Right cardiac atrium (tissue), 5 donors: ENCODE measurements at places on chromosomes 3 and 15. TPM values are rescaled to one million over a fixed set of nuclear protein-coding genes. Genes with fewer than 3 reads are reported as not detected.

- no peak for DNase-seq
These were observed 42.0 kb downstream of the RASA2 start for GRCh38 chr3:141528800-141529199.

The SETMAR gene
- total RNA-seq = 18.3 TPM

DNA sequence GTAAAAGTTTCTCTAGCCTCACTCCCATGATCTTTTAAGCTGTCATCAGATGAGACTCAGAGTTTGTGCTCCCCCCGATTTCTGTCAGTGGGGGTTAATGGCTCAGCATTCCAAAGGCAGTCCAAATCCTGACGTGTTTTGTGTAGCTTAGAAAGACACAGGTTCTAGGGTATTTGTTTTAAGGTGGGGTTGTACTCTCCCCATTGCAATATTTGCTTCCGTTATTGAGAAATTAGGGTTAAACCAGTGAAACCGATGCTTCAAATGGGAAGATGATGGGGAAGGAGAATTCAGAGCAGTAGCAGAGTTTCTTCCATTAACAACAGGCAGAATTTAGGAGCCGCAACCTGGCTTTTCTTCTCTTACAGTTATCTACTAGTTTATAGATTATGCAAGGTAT is 3.4 kb downstream of the PIGB start:
- no peak for DNase-seq

GRCh38 chr3:127258733-127259132 is 29.1 kb downstream of the PRR20G start:
- DNase-seq = no peak

The GOLGA8G gene
- total RNA-seq = not detected

DNA sequence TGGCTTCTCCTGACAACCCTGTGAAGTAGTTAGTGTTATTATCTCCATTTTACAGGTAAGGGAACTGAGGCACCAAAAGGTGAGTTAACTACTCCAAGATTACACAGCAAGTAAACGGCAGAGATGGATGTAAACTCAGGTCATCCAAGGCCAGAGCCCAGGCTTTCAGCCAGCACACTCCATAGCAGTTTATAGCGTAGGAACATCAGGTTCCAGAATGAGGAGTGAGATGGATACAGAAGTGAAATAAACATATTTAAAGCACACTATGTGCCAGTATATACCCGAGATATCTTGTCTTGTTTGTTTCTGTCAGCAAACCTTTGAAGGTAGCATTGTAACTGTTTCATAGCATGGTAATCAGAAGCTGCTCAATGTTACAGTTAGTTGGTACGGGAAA is 279.0 kb downstream of the OXSM start:
- peak; percentile 66 for DNase-seq

GRCh38 chr3:192505731-192506130 is 221.6 kb downstream of the FGF12 start:
- no peak for DNase-seq

DNA sequence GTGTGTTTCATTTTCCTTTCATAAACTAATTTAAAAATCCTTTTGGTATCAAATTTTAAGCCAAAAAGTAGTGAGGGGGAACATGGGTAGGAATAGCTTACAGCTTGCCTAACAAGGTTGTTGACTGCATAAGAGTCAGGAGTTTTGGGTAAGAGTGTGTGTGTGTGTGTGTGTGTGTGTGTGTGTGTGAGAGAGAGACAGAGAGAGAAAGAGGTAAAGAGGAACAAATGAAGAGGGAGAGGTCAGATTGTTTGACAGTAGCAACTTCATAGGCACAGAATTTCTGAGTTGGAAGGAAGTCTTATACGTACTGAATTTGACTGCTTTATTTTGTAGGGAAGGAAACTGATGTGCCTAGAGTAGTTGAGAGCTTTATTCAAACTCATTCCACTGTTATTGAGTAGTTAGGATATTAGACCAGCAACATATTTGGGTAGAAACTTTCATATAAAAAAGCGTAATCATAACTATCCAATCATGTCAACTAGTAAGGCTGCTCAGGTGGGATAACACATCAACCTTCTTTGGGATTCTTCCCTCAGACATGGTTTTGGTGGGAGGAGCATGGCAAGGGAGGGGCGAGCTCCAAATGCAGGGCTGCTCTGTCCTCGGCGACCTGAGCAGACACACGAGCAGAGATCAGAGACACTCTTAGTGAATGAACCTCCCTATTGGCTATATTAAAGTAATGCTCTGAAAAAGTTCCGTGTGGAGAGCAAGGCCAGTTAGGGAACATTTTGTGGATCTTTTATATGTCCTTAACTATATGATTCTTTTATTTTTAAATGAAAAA is 86.4 kb downstream of the LPP start:
- no peak for DNase-seq

- DNase-seq = no peak
These were observed 34.3 kb downstream of the TLE3 start for GRCh38 chr15:70063261-70063925.

The MINDY4B gene
- total RNA-seq = not detected

The LRRC49 gene
- total RNA-seq = 50.5 TPM

DNA sequence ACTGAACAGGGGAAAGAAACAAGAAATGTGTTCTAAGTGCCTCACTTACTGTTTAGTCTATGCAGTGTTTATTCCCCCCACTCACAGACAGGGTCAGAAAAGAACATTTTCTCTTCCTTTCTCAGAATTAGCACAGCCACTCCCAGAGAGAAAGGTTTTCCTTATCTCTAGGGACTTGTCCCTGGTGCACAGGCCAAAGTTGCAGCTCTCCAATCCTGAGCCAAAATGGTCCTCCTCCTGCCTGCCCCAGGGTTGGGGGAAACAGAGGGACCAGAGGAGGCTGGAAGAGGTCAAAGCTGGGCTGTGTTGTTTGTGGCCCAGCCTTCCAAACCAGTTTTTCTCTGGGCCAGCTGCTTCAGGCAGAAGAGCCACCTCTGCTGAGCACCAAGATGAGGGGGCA is 12.0 kb downstream of the RAB6B start:
- DNase-seq = no peak

- DNase-seq = no peak
These were observed 40.6 kb upstream of the RFTN1 start for GRCh38 chr3:16554126-16554525.

GRCh38 chr3:119420196-119420595 is 43.2 kb downstream of the TMEM39A start:
- DNase-seq = no peak

The DPPA4 gene
- total RNA-seq = not detected

- no peak for DNase-seq
These were observed 123.1 kb upstream of the LRRFIP2 start for GRCh38 chr3:37297459-37297858.

The PARP16 gene
- total RNA-seq = 6.1 TPM

GRCh38 chr15:44735482-44736180 is 697 bp upstream of the TRIM69 start:
- peak; percentile 78 for DNase-seq

The CHRM5 gene
- total RNA-seq = not detected

GRCh38 chr3:13634615-13635014 is 85.7 kb downstream of the FBLN2 start:
- no peak for DNase-seq

- DNase-seq = peak; percentile 92
These were observed 114.9 kb upstream of the MEF2A start for GRCh38 chr15:99450896-99451358.

DNA sequence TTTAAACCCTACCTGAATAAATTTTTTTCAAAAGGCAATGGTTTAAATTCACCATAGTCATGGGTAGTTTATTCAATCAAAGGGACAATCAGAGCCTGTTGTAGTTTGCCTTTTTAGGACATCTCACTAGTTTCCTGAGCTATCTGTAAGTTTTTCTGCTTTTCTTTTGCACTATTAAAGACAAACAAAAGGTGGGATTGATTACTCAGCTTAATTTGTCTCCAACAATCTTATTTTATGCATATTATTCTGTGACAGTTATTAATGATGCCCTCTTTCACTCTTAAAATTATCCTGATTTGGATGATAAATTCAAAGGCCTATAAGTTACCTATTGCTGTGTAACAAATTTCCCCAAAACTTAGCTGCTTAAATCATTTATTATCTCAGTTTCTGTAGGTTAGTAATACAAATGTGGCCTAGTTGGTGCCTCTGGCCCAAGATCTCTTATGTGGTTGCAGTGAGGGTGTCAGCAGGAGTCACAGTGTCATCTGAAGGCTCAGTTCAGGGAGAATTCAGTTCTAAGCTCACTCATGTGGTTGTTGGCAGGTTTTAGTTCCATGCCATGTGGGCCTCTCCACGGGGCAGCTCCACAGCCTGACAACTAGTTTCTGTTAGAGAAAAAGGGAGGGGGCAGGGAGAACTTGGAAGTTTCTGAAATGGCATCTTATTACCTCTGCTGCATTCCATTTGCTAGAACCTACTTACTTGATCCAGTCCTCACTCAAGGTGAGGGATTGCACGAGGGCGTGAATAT is 16.0 kb downstream of the ARMC8 start:
- DNase-seq = no peak

DNA sequence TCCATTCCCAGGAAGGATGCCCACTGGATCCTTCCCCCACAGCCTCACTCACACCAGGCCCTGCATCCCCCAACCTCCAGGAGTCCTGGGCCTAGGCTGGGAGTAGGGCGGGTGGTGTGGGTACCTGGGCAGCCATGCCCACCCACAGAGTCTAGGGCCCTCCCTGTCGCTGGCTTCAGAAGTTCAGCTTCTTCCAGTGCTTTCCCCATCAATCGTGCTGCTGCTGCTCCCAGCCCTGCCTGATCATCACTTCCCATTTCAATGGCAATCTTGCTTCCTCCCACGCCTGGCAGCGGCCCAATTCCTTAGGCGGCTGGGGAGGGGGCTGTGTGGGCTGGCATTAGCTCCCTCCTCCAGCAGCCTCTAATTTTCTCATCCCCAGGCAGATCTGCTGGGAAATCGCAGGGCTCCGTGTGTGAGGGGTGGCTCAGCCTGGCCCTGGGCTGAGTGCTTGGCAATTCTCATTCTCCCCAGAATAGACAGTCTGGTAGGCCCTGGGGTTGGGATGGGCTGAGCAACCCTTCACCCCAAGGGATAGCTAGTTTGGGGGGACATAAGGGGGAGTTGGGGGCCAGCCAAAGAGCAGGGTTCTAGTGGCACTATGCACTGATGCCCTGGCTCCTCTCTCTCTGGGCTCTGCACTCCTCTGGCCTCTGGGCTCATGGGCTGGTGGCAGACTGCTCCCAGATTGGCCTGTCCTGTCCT is 66.4 kb downstream of the SCN5A start:
- no peak for DNase-seq

DNA sequence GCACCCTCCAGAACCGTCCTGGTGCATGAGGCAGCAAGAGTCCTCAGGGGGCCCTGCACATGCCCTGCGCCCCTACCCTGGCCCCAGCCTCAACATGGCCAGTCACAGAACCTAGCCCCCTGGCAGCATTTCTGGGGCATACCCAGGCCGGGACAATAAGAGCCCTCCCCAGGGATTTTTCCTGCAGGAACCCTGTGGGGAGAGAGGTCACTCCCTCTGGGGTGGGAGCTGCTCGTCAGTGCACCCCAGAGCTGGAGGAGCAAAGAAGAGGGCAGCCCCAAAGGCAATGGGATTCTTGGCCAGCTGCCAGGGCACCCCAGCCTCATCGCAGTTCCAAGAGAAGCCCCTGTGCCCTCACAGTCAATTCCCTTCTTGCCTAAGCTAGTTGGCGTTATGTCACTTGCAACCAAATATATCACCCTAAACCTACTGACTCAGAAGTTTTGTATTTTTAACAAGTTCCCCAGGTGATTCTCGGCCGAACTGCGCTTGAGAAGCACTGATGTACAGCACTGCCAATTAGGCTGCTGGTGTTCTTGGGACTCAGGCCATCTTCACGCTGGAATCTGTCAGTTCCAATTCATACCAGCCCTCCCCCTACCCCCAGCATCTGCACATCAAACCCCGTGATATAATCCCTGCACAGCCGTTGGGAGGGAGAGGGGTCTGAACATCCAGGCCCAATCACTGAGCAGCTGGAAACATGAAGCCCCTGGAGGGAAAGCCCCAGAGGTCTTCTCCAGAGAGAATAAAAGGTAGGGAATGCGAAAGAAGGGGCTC is 87.5 kb upstream of the PRR20G start:
- no peak for DNase-seq

The THBS1 gene
- total RNA-seq = 31.3 TPM

- no peak for DNase-seq
These were observed 83.9 kb upstream of the ETV5 start for GRCh38 chr3:186192823-186193222.

DNA sequence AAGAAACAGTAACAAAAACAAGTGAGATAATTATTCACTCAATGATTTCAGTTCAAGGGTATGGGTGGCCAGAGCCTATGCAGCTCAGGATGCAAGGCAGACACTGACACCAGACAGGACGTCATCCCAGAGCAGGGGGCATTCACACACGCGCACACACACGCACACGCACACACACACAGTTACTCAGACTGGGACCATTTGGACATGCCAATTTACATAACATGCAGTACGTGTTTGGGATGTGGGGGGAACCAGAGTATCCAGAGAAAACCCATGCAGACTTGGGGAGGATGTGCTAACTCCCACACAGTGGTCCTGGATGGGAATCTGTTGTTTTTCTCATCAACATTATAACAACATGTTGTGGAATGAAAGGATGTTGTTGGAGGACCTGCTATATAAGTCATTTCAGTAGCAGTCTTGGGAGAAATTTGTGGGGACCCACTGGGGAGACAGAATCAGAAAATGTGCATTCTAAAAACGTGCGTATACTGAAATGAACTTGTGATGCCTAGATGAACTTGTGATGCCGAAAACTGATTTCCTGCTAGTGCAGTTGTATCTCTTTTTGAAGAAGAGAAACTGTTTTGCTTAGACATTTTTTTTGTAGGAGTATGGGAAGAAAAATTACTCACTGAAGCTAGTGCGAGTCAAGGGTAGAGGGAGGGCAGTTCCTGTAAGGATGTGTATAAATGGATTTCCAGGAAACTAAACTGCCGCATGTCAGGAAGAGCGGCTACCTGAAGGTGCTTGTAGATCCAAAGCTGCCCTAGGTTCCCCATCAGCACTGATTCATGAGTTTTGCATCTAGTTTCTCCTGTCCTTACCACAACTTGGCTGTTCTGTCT is 25.2 kb downstream of the CD200 start:
- no peak for DNase-seq

The CYP1A2 gene
- total RNA-seq = not detected

The TBL1XR1 gene
- 137 TPM for total RNA-seq
